Activated CD4-positive, CD25-positive, alpha-beta regulatory T cell treated with anti-CD3 and anti-CD28 coated beads, Interleukin-2, amount 50 U/mL, for 16 hours (primary cell): ENCODE measurements at places on chromosomes 1 and 21.

GRCh38 chr1:148263128-148263905 lies 111.2 kb upstream of the NBPF11 start:
- DNase-seq = peak; percentile 9

- no peak for DNase-seq
Measured at GRCh38 chr1:199033661-199034060, 394.8 kb downstream of the PTPRC start.

- DNase-seq = no peak
Measured at GRCh38 chr1:29593601-29594382, 357.5 kb downstream of the PTPRU start.

DNA sequence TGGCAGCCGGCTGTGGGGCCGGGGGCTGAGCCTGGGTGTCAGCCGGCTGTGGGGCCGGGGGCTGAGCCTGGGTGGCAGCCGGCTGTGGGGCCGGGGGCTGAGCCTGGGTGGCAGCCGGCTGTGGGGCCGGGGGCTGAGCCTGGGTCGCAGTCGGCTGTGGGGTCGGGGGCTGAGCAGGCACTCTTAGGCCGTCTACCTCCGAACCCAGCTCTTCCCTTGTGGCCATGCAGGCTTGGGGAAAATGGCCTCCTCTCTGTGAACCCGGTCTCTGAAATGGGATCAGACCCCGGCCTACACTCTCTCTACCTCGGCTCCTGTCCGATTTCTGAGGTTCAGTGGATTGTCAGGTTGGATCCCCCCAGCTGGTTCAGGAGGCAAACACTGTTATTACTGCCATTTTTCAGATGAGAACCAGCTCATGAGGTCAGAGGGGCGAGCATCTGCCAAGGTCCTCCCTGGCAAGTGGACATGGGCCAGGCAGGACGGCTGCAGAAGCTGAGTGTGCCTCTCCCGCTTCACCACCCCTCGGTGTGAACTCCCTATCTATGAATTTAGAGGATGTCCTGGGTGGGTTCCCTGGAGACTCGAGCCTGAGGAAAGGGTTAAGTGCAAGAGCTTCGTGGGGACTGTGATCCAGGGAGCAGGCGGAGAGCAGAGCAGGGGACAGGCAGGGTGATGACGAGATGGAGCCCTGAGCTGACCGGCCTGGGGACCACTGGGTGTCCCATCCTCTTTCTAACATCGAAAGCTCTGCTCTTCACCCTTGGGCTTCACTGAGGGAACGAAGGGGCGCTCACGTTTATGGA lies 10.9 kb upstream of the COL18A1 start:
- no peak for DNase-seq

- DNase-seq = peak; percentile 95
Measured at GRCh38 chr1:1324524-1325287, at the start of the genes CPTP and INTS11. TSS of gene CPTP (plus strand) at chr1:1324802. CDS start at chr1:1326911, 2,109 bp downstream. TSS of gene INTS11 (minus strand) at chr1:1324660. CDS start at chr1:1324608, 52 bp downstream.

DNA sequence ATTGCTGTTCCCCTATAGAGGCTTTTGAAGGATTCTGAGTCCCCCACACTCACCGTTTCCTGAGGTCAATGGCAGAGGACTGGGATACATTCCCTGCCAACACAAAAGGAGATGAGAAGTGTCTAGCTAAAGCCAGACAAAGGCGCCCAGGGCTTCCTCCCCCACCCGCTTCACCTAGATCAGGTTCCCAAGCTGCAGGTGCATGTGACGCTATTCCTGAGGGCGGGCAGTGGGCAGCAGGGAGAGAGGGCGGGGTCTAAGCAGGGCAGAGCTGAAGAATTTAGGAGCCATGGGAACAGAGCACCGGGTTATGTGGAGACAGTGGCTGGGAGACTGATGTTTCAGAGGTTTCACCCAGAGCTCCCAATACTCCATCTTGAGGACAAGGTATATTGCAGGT lies 6.0 kb upstream of the ARHGEF2 start:
- DNase-seq = no peak

- DNase-seq = no peak
Measured at GRCh38 chr1:11858613-11858967, at the start of gene NPPB. TSS of gene NPPB (minus strand) at chr1:11858945. CDS start at chr1:11858833, 112 bp downstream.

DNA sequence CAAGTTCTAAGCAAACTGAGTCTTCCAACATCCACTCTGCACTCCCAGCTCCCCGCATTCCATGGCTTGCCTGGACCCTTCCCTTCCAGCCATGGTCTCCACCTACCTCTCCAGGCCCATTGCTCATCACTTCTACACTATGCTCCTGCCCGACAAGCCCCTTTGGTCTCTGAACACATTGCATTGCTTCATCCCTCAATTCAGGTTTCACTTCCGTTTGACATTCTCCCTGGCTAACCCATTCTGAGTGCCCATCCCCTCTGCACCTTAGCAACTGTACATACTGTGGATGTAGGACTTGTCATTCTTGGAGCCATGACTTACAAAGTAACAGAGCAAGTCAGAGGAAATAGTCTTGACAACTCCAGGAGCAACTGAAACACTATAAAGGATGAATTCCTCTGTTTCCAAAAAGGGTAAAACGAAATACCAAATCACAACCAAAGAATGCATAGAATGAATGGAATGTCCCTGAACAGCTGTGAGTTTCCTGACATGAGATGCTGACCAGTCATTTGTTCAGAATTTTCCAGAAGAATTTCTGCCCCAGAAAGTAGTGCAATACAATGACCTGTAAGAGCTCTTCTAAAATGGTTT lies 66.7 kb downstream of the KCNJ6 start:
- no peak for DNase-seq

DNA sequence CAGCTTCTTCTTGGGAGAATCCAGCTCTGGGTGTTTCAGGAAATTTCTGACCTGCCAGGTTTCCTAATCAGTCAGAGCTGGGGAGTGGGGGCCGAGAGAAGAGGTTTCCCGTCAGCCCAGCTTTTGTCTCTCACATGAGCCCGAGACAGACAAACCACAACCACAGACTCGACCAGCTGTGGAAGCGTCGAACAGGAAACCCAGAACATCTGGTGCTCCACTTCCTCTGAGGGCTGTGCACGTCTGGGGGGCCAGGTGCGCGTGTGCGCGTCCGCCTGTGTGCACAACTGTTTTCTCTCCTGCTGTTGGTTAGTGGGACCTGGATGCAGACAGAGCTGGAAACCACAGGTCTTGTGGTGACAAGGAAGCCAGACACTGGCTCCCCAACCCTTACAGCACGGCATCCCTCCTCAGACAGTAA lies 113.0 kb upstream of the SLC25A33 start:
- peak; percentile 57 for DNase-seq

DNA sequence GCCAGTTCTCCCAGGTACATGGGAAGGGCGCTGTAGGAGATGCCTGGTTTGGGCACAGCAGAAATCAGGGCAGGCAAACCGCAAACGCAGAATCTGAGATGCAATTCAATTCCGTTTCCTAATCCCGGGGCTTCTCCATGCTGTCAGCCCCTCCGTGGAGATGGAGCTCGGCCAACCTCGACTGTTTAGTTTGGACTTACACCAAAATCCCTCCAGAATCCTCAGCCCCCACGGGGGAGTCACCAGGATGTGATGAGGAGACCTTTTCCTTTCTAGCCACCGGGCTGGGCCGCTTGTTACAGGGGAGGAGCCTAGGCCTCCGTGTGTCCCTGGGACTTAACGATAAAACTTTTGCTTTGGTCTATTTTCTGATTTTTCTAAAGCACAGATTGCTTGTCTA lies 7.9 kb downstream of the SLC2A7 start:
- no peak for DNase-seq

GRCh38 chr1:114149211-114149610 lies 4.5 kb downstream of the SYT6 start:
- DNase-seq = no peak

DNA sequence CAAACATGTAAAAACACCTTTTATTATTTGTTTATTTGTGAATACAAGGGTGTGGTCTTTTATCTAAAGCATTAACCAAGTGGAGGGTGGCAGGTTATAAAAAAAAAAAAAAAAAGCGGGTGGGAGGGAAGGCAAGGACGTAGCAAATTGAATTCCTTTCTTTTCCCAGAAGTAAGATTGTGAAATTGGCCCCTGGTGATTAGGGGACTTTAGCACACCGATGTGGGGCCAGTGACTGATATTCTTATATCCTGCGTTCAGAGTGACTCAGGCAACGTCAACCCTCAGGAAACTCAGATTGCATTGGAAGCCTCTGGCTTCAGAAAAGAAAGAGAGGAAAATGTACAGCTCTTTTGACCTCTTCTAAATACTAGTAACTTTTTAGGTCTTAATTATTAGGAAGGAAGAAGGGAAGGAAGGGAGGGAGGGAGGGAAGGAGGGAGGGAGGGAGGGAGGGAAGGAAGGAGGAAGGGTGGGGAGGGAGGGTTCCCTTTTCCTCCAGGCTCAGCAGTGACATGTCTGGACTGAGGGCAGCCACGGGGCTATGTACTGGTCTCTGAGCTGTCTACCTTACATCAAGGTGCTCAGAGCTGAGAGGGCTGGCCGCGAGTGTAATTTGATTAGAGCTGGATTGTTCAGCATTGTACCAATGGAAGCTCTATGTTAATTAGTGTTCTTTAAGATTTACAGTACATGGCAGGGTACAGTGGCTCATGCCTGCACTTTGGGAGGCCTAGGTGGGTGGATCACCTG lies 30.2 kb downstream of the EVA1C start:
- no peak for DNase-seq

- DNase-seq = no peak
Measured at GRCh38 chr1:65493802-65494201, 73.3 kb downstream of the LEPR start.

DNA sequence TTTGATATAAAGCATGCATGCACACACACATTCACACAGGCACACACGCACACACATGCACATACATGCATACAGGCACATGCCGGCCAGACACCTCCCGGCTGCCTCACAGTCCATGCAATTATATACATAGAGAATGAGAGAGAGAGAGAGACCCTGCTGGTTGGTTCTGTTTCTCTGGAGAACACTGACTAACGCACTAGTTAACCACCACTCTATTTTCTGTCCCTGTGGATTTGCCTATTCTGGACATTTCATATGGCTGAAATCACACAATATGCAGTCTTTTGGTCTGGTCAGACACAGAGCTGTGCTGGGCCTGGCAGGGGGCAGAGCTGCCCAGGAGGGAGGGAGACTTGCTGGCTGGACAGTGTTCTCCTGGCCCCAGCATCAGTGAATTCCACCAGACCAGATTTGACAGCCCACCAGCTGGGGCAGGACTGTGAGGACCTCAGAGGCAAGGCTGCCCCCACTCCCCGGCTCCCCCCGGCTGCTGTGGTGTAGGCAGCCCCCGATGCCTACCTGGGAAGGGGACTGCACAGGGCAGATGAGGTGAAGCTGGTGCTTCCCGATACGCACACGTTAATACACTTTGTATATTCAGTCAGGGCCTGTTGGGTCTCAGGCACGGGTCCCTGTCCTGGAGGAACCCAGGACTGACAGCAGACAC lies 152.2 kb downstream of the NPHP4 start:
- no peak for DNase-seq

DNA sequence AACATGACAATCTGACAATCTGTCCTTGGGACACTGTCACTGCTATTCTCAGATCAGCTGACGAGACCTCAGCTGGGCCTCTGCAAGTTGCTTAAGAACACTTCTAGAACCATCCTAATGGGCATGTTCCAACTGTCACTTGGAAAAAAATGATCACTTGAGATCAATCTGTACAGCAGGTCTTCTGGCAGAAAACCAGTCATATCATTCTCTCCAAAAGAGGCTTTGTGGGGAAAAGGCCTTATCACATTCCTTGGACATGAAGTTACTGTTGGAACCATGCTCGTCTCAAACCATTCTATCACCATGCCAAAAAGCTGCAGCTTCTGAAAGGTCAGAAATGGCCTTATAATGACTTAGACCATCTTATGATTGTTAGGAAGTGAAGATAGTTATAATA lies 744.2 kb downstream of the USP25 start:
- DNase-seq = no peak

- no peak for DNase-seq
Measured at GRCh38 chr1:233367057-233367803, 39.7 kb downstream of the MAP3K21 start.

GRCh38 chr21:16488042-16488441 lies 758.3 kb downstream of the USP25 start:
- no peak for DNase-seq
